ENCODE measurements at places on chromosomes 1 and 21. TPM values are rescaled to one million over a fixed set of nuclear protein-coding genes. Genes with fewer than 3 reads are reported as not detected.

Gene SEMA6C
- total RNA-seq = 0.84 TPM

Gene TRIM46
- total RNA-seq = 3.0 TPM

Gene CD1B
- not detected for total RNA-seq

Gene SRRM1
- 43.4 TPM for total RNA-seq

Gene GCSAML
- not detected for total RNA-seq

Gene IVL
- 10.2 TPM for total RNA-seq

Gene CCT3
- total RNA-seq = 392 TPM

Gene ZYG11A
- 0.91 TPM for total RNA-seq

Gene ACBD3
- 47.5 TPM for total RNA-seq

Gene KPRP
- 0.04 TPM for total RNA-seq

Gene RAP1GAP
- 0.23 TPM for total RNA-seq

Gene DPH2
- 15.0 TPM for total RNA-seq

Gene RHOU
- 0.23 TPM for total RNA-seq

Gene PIK3CD
- total RNA-seq = 24.5 TPM

Gene GPR153
- 21.8 TPM for total RNA-seq

Gene OPRD1
- total RNA-seq = not detected

Gene SLC35F3
- total RNA-seq = 8.3 TPM

Gene HMCN1
- total RNA-seq = 0.95 TPM

Gene AIRE
- not detected for total RNA-seq

Gene VSIG8
- not detected for total RNA-seq
